Activated CD8-positive, alpha-beta memory T cell treated with anti-CD3 and anti-CD28 coated beads for 1 hour (primary cell): ENCODE measurements at places on chromosomes 4 and X.

DNA sequence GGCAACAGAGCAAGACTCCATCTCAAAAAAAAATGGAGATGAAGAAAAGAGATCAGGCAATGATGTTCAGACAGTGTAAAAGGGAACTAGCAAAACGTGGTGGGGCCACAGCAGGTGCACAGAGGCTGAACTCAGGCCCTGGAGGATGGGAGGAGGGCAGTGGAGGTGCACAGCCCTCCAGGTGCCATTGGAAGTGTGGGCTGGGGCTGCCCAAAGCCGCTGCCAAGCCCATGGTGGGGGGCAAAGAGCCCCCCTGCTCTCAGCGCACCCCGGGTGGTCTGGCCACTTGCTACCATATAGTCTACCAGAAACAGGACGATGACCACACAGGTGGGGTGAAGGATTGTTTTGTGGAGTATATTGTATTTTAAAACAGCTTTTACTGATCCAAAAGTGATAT, 7.1 kb downstream of the TMEM271 start:
- no peak for DNase-seq

GRCh38 chrX:1491851-1492349, 39.2 kb upstream of the ASMTL start:
- DNase-seq = no peak

- no peak for DNase-seq
Measured at GRCh38 chr4:78671903-78672815, 104.0 kb upstream of the BMP2K start.

DNA sequence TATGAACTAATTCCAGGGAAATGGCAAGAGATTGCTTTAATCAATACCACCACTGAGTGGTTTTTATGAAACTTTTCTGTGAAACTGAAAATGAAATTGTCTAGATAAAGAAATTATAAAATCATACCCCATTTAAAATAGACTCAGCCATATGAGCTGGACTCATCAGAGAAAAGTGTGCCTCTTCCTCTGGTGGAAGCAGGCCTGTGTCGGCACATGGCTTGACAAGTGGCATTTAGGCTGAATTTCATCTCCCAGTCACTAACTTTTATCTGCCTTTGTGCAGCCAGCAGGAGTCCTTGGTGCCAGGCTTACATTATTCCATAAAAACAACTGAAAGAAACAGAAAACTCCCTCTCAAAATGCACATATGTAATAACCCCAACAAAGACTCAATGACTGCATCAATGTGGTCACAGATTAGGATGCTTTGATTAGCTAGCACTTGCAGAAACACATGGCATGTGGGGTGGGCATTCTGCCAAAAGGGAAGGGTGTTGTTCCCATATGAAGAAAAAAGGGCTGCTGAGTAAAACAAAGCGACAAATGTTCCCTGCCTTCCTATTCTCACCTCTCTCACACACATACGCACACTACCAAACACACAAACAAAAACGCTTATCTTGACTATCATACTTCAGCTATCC, 232.3 kb downstream of the PABPC4L start:
- no peak for DNase-seq

DNA sequence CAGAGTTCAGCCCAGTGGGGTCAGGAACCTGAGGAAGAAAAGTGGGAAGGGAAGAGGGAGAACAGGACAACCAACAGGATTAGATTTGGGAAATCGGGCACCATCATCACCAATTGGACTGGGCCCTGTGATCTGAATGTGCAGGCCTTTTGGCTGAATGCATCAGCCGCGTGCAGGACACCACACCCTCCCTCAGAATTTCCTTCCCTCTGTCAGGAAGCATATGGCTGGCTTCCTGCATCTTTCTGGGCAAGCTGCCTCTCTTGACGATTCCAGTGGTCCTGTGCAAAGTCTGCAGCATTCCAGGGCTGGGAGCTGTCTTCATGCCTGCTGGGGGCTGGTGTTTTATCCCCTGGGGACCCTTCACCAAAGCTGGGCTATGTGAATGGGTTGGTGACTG, 16.4 kb downstream of the MAGEA4 start:
- DNase-seq = no peak
